Bone marrow (tissue), 2 donors: ENCODE measurements at places on chromosomes 6 and 20.

DNA sequence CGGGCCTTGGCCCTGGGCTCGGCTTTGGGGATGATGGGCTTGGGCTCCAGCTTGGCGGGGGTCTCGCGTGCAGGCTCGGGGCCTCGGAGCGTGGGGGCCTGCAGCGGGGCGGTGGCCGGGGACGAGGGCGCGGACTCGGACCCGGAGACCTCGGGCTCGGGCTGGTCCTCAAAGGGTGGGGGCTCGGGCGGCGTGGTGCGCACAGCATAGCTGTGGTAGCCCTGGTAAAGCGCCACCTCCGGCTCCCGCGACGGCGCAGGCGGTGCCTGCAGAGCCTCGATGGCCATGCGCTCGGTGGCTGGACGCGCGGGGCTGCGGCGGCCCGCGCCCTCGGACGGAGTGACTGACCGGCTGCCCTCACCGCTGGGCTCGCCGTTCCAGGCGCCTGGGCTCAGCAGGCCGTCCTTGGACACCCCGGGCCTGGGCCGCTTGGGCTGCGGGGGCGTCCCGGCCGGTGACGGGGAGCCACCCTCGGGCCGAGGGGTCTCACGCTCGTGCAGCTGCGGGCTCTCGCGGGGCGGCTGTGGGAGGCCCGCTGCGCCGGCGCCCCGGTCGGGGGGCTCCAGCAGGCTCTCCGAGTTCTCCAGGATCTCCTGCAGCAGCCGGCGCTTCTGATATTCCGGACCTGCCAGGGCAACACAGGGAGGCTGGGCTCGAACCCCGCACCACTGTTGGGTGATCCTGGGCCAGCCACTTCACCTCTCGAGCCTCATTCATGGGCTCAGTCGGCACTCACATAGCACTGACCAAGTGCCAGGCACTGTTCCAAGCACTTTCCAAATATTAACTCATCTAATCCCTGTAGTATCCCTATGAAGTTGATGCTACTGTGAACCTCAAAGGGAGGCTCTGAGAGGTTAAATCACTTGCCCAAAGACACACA, 71.0 kb downstream of the JPH2 start:
- DNase-seq: no peak

DNA sequence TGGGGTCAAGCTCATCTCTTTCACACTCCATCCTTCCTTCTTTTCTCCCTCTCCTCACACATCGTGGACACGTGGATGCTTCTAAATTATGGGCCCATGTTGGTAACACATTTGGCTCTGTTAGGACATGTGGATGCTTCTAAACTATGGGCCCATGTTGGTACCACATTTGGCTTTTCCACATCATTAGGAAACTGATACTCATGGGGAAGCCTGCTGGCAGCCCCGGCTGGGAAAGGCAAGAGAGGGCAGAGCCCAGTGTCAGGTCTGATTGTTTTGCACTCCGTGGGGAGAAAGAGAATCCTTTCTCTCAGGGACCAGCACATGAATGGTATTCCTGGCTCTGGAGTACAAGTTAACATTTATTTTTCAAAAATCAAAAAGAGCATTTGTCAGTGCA, 4.0 kb upstream of the CST1 start:
- no peak for DNase-seq

DNA sequence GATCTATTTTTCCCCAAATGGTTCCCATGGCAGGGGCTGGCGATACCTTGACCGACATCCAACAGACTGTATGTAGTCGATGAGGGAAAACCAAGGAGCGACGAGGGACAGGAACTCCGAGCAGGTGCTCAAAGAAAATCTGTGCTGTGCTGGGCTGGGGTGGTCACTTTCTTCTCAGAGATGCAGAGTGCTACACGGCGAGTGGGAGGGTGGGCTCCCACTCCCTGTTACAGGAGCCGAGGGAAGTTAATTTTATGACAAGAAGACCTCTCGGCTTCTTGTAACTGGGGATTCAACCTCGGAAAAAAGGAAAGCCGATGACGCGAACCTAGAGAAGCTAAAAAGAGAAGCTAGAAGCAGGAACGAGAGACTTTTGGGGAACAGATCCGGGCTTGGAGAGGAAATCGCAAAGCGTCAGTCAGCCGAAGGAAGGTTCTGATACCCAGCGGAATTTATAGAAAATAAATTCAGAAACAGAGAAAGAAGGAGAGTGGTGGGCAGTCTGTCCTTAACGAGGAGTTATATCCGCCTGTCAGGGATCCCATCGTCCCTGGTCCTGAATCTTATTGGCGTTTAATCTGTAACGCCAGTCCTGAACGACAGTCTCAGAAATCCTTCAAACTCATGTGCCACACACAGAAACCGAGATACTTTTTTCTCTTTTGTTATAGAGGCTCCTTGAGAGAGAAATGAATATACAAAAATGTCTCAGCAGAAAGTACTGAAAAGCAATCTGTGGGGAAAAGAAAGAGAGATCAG, 84.6 kb upstream of the ZNF322 start:
- no peak for DNase-seq

DNA sequence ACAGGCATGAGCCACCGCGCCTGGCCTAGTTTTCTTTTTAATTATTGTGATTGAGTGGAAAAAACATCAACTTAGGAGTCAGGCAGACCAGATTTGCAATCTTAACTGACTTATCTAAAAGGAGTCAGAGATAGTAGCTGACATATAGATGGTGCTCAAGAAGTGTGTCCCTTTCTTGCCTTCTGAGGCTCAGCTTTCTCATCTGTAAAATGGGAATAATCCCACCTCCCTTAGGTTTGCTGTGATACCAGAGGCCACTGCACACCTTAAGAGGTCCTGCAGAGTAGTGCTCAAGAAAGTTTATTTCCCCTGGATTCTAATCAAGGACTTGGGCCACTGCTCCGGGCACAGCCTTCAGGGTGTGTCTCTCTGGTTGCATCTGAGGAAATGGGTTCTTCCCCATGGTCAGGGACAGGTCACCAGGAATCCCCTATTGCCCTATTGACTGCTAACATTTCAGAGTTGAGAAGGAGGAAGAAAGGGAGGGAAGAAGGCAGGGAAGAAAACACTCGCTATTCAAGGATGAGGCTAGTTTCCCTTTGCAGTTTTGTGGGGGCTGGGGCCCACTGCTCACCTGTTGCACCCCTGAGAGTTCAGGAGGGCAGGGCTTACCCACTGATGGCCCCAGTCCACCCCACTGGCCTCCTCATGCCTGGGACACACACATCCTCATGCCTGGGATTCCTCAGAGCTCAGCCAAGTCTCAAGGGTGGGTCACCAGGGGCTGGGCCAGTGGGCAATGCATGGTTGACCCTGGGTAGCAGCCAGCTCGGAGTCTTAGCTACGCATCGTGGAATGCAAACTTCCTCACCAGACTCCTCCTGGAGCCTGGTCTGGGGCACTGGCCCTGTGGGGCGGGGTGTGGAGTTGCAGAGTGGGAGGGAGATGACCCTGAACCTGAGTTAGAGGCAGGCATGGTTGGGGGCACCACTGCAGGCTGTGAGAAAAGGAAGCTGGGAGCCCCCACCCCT, 21.2 kb downstream of the C6orf132 start:
- DNase-seq: no peak

DNA sequence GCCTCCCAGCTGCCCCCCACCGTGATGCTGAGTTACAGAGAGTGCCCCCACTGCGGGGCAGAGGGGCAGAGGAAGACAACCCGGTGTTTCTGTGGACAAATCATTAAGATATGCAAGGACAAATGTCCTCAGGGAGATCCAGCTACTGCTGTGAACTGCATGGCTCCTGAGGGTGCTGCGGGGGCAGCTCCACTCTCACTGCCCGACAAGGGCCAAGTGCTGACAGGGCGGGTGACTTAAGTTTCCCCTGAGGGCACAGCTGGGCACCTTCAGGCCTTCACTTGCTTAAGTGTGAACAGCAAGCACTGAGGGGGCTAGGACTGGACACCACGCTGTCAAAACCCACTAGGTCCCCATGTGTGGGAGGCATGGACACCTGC, 26.2 kb upstream of the TCFL5 start:
- DNase-seq: no peak

DNA sequence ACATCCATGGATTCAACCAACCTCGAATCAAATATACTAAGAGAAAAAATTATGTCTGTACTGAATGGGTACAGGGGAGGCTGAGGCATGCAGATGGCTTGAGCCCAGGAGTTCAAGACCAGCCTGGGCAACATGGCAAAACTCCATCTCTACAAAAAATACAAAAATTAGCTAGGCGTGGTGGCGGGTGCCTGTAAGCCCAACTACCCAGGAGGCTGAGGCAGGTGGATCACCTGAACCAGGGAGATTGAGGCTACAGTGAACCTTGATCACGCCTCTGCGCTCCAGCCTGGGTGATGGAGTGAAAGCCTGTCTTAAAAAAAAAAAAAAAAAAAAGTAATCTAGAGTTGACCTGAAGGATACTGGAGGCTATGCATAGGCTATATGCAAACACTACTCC, 219.1 kb upstream of the SNX9 start:
- DNase-seq: no peak

DNA sequence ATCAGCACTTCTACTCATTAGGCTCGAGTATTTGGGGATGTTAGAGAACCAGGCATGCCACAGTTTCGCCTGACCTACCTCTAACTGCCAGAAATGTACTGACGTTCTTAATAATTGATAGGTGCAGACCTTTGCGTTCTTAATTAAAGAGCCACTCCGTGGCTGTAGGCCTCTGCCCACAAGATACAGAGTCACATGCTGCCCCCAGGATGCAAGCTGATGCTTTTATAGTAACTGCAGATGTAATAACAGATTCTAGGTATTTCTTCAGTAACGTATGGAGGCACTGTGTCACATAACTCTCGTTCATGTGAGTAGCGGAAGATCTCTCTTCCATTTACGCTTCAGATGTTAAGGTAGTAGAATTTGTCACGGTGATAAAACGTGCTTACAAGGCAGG, 113.2 kb downstream of the RPP40 start:
- DNase-seq: no peak

GRCh38 chr6:146397638-146398037, 146.0 kb upstream of the RAB32 start:
- no peak for DNase-seq

DNA sequence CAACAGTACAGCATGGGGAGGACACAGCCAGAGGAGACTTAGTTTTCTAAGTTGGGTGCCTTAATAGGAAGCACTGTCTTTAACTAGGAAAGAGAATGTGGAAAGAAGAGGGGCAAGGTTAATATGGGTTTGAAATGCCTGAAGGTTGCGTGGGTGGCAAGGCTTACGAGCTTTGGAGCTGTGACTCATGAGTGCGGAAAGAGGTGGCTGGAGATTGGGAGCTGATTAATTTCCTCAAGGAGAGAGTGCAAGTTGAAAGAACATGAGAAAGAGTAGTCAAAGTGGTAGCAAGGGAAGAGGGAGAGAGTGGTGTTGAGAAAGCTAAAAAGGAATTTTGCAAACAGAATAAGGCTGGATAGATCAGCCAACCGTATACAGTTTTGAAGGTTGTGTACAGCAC, 315.1 kb upstream of the PRND start:
- DNase-seq: no peak
